MM.1S (cell line): ENCODE measurements at places on chromosomes 2 and 18.

- no peak for DNase-seq
Measured at GRCh38 chr2:51997571-51997970, 965.6 kb upstream of the NRXN1 start.

- peak; percentile 77 for DNase-seq
Measured at GRCh38 chr2:211836409-211836808, 702.2 kb downstream of the ERBB4 start.

DNA sequence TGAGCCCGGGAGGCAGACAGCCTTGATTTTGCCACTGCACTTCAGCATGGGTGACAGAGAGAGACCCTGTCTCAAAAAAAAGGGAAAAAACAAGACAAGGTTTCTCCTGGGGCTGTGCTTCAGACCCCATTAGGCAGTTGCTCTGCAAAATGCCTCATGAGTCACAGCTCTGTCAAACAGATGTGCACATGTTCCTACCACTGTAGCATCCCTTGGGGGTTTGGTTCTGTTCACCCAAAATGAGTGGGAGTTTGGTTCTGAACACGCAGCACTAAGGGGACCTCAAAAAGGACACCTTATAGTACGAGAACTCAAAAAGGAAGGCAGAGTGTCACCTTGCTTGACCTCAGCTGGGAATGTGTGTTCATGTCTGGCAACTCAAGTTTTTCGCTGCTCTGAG is 134.9 kb downstream of the RPIA start:
- DNase-seq: no peak

GRCh38 chr2:178747767-178748166 is 59.5 kb downstream of the TTN start:
- no peak for DNase-seq

- no peak for DNase-seq
Measured at GRCh38 chr2:138277062-138277461, 224.5 kb upstream of the SPOPL start.

- no peak for DNase-seq
Measured at GRCh38 chr18:8726963-8727705, 21.8 kb downstream of the MTCL1 start.
